ENCODE measurements at places on chromosomes 3 and 15.

DNA sequence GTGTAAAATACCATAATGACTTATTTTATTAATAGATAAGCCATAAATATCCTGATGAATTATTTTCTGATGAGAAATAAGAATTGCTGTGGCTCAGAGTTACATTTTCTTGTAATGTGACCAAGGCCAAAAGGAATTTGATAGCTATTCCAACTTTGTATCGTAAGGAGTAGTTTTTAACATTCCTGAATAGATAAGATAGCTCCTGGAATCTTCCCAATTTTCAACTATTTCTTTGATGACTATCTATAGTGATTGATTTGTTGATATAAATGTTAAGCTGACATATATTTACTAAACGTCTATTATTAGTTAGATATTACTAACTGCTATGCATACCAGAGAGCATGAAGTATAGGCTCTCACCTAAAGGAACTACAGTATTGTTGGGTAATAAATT, 49.1 kb upstream of the SATB1 start:
- no peak overlapping the region for H3K27ac ChIP-seq
- no peaks in the 10 kb centered on the region for H3K4me1 ChIP-seq
- no peaks in the 10 kb centered on the region for H3K36me3 ChIP-seq
- DNase-seq: no peak
- H3K27me3 ChIP-seq: no peaks in the 10 kb centered on the region

DNA sequence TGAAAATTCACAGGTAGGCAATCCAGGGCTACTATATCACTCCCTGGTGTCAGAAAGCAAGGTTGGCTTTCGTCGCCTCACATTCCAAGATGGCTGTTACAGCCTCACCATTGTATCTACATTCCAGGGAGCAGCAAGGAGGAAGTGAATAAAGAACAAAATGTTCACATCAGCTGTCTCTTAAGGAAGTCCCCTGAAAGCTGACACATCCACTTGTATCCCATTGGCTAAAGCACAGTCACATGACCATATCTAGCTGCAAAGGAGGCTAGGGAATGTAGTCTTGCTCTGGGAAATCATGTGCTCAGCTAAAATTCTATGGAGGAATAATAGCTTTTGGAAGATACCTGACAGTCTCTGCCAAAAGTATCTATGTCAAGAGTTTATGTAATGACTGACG, 12.8 kb upstream of the GATA2 start:
- H3K27me3 ChIP-seq: peaks cover 62% of the 10 kb centered on the region
- no peaks in the 10 kb centered on the region for H3K36me3 ChIP-seq
- H3K4me3 ChIP-seq: no peak overlapping the region
- no peaks in the 10 kb centered on the region for H3K4me1 ChIP-seq
- no peak overlapping the region for H3K27ac ChIP-seq

- no peaks in the 10 kb centered on the region for H3K36me3 ChIP-seq
- peak overlapping the region; percentile 58 for H3K4me3 ChIP-seq
- no peak for DNase-seq
- no peak overlapping the region for H3K27ac ChIP-seq
- H3K4me1 ChIP-seq: peaks cover 22% of the 10 kb centered on the region
- H3K27me3 ChIP-seq: peaks cover 48% of the 10 kb centered on the region
These were observed 1.2 kb downstream of the GABRB3 start for GRCh38 chr15:26771578-26772153.

GRCh38 chr3:15660055-15660935, 58.8 kb downstream of the BTD start:
- no peak overlapping the region for H3K4me3 ChIP-seq
- no peak overlapping the region for H3K27ac ChIP-seq
- no peaks in the 10 kb centered on the region for H3K27me3 ChIP-seq
- DNase-seq: no peak
- no peaks in the 10 kb centered on the region for H3K4me1 ChIP-seq

DNA sequence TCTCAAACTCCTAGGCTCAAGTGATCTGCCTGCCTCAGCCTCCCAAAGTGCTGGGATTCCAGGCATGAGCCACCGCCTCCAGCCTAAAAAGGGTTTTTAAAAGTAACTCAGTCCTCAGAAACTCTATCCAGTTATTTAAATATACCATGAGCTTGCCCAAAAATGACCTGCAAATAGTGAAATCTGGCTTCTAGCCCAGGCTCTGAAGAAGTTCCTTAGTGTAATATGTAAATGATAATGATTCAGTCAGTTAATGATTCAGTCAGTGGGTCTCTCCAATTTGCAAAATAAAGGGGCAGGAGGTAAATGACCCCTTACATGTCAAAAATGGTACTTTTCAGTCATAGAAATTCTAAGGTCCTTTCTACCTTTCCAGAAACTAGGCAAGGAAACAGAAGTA, 28.8 kb downstream of the LRRC2 start:
- DNase-seq: no peak
- H3K4me1 ChIP-seq: peaks cover 9% of the 10 kb centered on the region
- no peaks in the 10 kb centered on the region for H3K27me3 ChIP-seq
- no peak overlapping the region for H3K27ac ChIP-seq
- H3K36me3 ChIP-seq: no peaks in the 10 kb centered on the region
- H3K4me3 ChIP-seq: no peak overlapping the region

- H3K27me3 ChIP-seq: peaks cover 10% of the 10 kb centered on the region
- no peaks in the 10 kb centered on the region for H3K4me1 ChIP-seq
- no peak overlapping the region for H3K4me3 ChIP-seq
- H3K36me3 ChIP-seq: no peaks in the 10 kb centered on the region
These were observed 159.4 kb downstream of the FBLN2 start for GRCh38 chr3:13708301-13708700.

GRCh38 chr3:129001806-129002572, 885 bp downstream of the EFCC1 start:
- peak overlapping the region; percentile 46 for H3K4me3 ChIP-seq
- DNase-seq: no peak
- H3K36me3 ChIP-seq: no peaks in the 10 kb centered on the region

- H3K4me1 ChIP-seq: peaks cover 18% of the 10 kb centered on the region
- H3K4me3 ChIP-seq: no peak overlapping the region
- DNase-seq: no peak
- H3K27me3 ChIP-seq: no peaks in the 10 kb centered on the region
These were observed 2.2 kb downstream of the ABCC5 start for GRCh38 chr3:184015381-184016019.

DNA sequence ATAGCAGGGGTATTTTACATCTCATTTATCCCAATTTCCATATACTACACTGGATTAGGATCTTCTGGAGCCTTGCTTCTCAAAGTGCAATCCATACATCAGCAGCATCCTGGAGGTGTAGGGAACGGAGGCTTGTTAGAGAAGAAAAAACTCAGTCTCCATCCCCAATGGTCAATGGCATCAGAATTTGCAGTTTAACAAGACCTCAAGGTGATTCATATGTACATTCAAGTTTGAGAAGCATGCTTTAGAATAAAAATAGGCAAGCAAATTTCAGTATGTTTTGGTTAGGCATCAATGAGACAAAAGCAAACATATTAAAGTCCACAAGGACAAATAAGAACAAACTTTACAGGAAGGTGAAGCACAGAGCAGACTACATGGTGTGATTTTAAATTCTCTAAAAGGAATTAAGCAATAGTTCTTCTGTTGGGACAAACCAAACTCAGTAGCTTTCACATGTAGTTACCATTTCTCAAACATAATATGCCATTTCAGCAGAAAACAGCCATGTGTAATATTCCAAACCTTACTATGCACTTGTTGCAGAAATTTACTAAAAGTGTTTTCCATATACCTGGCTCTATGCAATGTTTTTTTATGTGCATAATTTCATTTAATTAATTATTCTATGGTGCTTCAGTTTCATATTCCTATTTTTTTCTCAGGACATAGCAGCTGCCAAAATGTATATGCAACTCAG, 360.3 kb upstream of the NECTIN3 start:
- H3K4me3 ChIP-seq: no peak overlapping the region
- H3K4me1 ChIP-seq: no peaks in the 10 kb centered on the region
- no peaks in the 10 kb centered on the region for H3K36me3 ChIP-seq
- no peak overlapping the region for H3K27ac ChIP-seq
- no peak for DNase-seq

- no peaks in the 10 kb centered on the region for H3K36me3 ChIP-seq
- no peak overlapping the region for H3K4me3 ChIP-seq
- peaks cover 3% of the 10 kb centered on the region for H3K4me1 ChIP-seq
- no peak for DNase-seq
- H3K27ac ChIP-seq: no peak overlapping the region
These were observed 45.4 kb downstream of the COMMD2 start for GRCh38 chr3:149706905-149707304.

DNA sequence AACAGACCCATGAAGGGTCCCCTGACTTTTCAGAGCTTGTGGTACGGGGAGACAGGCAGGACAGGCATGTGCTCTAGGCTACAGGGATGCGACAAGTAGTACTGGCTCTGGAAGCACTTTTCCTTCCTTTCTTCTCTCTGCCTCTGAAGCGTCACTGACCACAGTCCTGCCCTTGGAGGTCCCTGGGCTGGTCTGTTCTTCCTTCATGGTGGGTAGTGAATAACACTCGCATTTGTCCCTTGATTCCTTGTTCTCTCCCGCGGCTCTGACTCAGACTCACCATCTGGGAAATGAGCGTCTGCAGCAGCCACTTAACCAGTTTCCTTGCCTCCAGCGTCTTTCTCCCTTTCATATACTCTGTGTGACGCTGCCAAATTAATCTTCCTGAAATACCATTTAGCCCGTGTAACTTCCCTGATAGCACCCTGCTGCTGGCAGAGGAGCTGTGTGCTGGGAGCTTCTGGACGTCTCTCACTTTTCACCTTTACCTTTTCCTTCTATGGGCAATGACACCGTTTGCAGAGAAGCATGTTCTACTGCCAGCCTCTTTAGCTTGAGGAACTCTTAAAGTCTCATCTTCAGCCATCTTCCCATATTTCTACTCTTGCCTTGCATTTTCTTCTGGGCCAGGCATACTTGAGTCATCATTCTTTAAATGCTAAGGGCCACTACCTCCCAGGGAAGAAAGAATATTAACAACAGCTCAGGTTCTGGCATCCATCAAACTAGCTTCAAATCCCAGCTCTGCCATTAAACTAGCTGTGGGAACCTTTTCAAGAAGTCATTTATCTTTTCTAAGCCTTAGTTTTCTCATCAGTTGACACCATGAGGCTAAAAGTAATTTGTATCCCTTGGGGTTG, 33.6 kb downstream of the TMEM45A start:
- H3K27ac ChIP-seq: peak overlapping the region; percentile 94
- H3K4me3 ChIP-seq: peak overlapping the region; percentile 18
- no peaks in the 10 kb centered on the region for H3K36me3 ChIP-seq
- DNase-seq: no peak

- H3K36me3 ChIP-seq: peaks cover 17% of the 10 kb centered on the region
- H3K4me3 ChIP-seq: no peak overlapping the region
- no peak overlapping the region for H3K27ac ChIP-seq
- peaks cover 3% of the 10 kb centered on the region for H3K4me1 ChIP-seq
- no peak for DNase-seq
These were observed 47.9 kb downstream of the ST3GAL6 start for GRCh38 chr3:98811048-98811447.

GRCh38 chr15:70197318-70197944, 99.7 kb upstream of the TLE3 start:
- no peaks in the 10 kb centered on the region for H3K27me3 ChIP-seq
- no peak overlapping the region for H3K27ac ChIP-seq
- H3K36me3 ChIP-seq: no peaks in the 10 kb centered on the region
- H3K4me3 ChIP-seq: no peak overlapping the region
- H3K4me1 ChIP-seq: peaks cover 73% of the 10 kb centered on the region
- DNase-seq: no peak

DNA sequence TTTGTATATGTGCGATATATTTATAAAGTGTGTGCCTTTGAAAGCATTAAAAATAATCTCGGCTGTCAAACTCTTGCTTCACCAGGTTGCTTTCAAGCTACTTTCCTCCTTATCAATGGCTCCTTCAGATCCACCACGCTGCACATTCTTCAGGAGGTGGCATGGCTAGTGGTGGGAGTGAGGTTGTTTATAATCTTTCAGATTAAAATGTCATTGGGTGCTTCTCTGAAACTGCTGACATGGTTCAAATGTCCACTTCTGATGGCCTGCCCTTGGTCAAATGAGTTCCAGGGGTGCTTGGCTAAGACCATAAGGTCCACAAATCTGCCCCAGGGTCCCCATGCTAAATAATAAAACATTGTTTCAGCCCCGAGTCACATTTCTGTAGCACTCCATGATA, 36.7 kb downstream of the ARHGAP31 start:
- no peaks in the 10 kb centered on the region for H3K36me3 ChIP-seq
- H3K4me3 ChIP-seq: no peak overlapping the region
- H3K4me1 ChIP-seq: peaks cover 10% of the 10 kb centered on the region
- DNase-seq: no peak

- no peaks in the 10 kb centered on the region for H3K36me3 ChIP-seq
- peaks cover 16% of the 10 kb centered on the region for H3K4me1 ChIP-seq
- DNase-seq: no peak
- H3K4me3 ChIP-seq: no peak overlapping the region
- H3K27me3 ChIP-seq: no peaks in the 10 kb centered on the region
- H3K27ac ChIP-seq: no peak overlapping the region
These were observed 150.8 kb upstream of the KCNMB2 start for GRCh38 chr3:178385280-178385952.

- no peaks in the 10 kb centered on the region for H3K27me3 ChIP-seq
- no peak overlapping the region for H3K27ac ChIP-seq
- H3K36me3 ChIP-seq: no peaks in the 10 kb centered on the region
- no peak overlapping the region for H3K4me3 ChIP-seq
- peaks cover 16% of the 10 kb centered on the region for H3K4me1 ChIP-seq
These were observed 399.6 kb downstream of the LPP start for GRCh38 chr3:188553569-188553968.

- DNase-seq: no peak
- no peak overlapping the region for H3K27ac ChIP-seq
- H3K4me3 ChIP-seq: no peak overlapping the region
- no peaks in the 10 kb centered on the region for H3K36me3 ChIP-seq
- H3K4me1 ChIP-seq: peaks cover 8% of the 10 kb centered on the region
These were observed 4.1 kb upstream of the CLASP2 start for GRCh38 chr3:33722191-33722590.

GRCh38 chr15:51848811-51849210, 19.4 kb downstream of the TMOD3 start:
- H3K27me3 ChIP-seq: no peaks in the 10 kb centered on the region
- no peaks in the 10 kb centered on the region for H3K36me3 ChIP-seq
- peaks cover 52% of the 10 kb centered on the region for H3K4me1 ChIP-seq
- H3K4me3 ChIP-seq: no peak overlapping the region
- no peak for DNase-seq

Measured in suprapubic skin (tissue), 4 donors.